ENCODE measurements at places on chromosomes 2 and 18. TPM values are rescaled to one million over a fixed set of nuclear protein-coding genes. Genes with fewer than 3 reads are reported as not detected.

The KCNIP3 gene
- 2.3 TPM for total RNA-seq

The FEV gene
- not detected for total RNA-seq

The LMAN1 gene
- total RNA-seq: 570 TPM

The THSD7B gene
- total RNA-seq: not detected

The KCNG2 gene
- not detected for total RNA-seq

The HOXD13 gene
- total RNA-seq: 2.4 TPM

The TMEM127 gene
- 24.3 TPM for total RNA-seq
